Gastrocnemius medialis (tissue), 4 donors: ENCODE measurements at places on chromosomes 2 and 18. TPM values are rescaled to one million over a fixed set of nuclear protein-coding genes. Genes with fewer than 3 reads are reported as not detected.

GAD1 gene
- total RNA-seq: not detected

DNA sequence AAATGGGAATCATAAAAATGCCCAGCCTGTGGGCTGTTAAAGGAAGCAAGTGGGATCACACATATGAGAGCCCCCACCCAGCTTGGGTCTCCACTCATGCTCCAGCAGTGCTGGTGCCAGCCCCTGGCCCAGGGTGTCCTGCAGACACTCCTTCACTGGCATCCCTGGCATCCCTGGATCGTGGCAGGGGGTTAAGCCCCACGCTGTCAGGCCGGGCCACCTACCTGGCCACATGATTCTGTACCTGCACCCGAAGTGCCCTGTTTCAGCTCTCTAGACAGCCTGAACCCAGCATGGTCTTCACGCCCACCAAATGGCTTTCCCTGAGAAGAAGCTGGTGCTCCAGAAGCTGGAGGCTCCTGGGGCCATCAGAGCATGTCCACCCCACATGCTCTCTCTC lies 137.4 kb downstream of the INHBB start:
- H3K36me3 ChIP-seq: no peaks in the 10 kb centered on the region
- H3K27me3 ChIP-seq: no peaks in the 10 kb centered on the region
- no peak for DNase-seq
- H3K27ac ChIP-seq: no peak overlapping the region
- no peaks in the 10 kb centered on the region for H3K4me1 ChIP-seq
- no peak overlapping the region for H3K4me3 ChIP-seq

DNA sequence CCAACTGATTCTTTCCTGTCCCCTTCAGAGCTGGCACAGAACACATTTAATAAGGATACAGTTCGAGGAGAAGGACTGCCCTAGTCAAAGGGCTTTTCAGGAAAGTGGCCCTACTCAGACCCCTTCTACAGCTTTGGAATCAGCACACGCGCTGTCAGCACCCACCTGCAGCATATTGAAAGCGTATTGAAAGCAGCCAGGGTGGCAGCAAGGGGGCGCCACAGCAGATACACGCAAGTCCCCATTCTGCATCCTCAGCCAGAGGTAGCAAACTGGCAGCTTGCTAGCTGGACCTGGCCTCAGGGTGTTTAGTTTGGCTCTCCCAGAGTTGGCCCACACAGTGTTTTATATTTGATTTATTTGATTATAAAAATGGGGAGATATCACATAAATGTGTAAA lies 101.0 kb upstream of the NT5C1B start:
- H3K4me1 ChIP-seq: no peaks in the 10 kb centered on the region
- no peak for DNase-seq

RAB6C gene
- not detected for total RNA-seq

DNA sequence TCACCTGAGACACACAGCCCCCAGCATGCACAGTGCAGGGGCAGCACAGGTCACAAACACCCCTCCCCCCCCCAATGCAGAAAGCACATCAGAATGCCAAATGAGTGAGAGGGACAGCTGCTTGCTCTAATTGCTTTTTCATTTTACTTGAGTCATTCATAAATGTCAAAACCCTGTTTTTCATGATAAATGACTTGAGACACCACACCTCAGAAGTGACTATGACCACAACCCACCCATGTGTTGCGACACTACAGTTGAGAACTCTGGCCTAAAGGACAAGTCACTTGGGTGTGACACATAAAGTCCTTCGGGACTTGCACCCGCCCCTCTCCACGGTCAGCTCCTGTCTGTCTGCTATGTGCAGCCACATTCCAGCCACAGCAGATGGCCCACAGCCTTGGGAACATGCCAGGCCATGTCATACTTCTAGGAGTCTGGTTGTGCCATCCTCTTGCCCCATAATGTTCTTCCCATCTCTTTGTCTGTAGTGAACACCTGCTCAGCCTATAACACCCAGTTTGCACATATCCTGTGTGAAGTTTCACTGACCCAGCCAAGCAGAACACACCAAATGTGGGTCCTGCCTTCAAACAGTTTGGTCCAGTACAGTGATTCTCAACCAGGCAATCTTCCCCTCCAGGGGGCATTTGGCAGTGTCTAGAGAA lies 30.2 kb upstream of the RIOK3 start:
- no peaks in the 10 kb centered on the region for H3K36me3 ChIP-seq
- H3K4me1 ChIP-seq: peaks cover 5% of the 10 kb centered on the region
- H3K4me3 ChIP-seq: no peak overlapping the region
- no peaks in the 10 kb centered on the region for H3K27me3 ChIP-seq

- no peak overlapping the region for H3K4me3 ChIP-seq
- H3K27ac ChIP-seq: no peak overlapping the region
- H3K4me1 ChIP-seq: no peaks in the 10 kb centered on the region
- H3K36me3 ChIP-seq: no peaks in the 10 kb centered on the region
- DNase-seq: no peak
These were observed 483.6 kb downstream of the EPHA4 start for GRCh38 chr2:221088506-221088905.

CTDP1 gene
- 18.5 TPM for total RNA-seq

DNA sequence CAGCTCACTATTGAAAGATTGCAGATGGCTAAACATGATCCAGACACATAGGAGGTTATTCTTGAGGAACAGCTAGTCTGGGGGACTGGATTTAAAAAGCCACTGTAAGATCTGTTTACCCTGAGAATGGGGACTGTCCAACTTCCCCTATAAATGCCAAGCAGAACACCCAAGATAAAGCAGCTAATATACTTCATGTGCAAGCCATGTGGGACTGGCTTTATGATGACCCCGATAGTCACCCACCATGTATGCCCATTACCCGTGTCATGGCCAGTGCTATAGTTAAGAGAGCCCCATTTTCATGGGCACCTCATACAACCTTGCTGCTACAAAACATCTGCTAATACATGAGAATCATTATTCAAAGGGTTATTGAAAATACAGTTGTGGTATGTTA lies 16.0 kb downstream of the YPEL5 start:
- no peaks in the 10 kb centered on the region for H3K27me3 ChIP-seq
- H3K27ac ChIP-seq: no peak overlapping the region
- peaks cover 9% of the 10 kb centered on the region for H3K4me1 ChIP-seq
- peaks cover 30% of the 10 kb centered on the region for H3K36me3 ChIP-seq
- DNase-seq: no peak

RRM2 gene
- 2.0 TPM for total RNA-seq

- no peaks in the 10 kb centered on the region for H3K27me3 ChIP-seq
- H3K27ac ChIP-seq: peak overlapping the region; percentile 60
- H3K36me3 ChIP-seq: no peaks in the 10 kb centered on the region
- H3K4me3 ChIP-seq: no peak overlapping the region
These were observed 182.4 kb downstream of the PTPRM start for GRCh38 chr18:7749510-7749981.
